ENCODE measurements at places on chromosomes 2 and 18. TPM values are rescaled to one million over a fixed set of nuclear protein-coding genes. Genes with fewer than 3 reads are reported as not detected.

The GPR35 gene
- total RNA-seq: 0.74 TPM

- peak; percentile 83 for DNase-seq
These were observed 87.3 kb downstream of the ACAA2 start for GRCh38 chr18:49725809-49726674.

GRCh38 chr2:197309691-197310231 lies 819 bp downstream of the ANKRD44 start:
- peak; percentile 66 for DNase-seq

- no peak for DNase-seq
These were observed 18.1 kb upstream of the SLC4A5 start for GRCh38 chr2:74361327-74361726.

The NPAS2 gene
- total RNA-seq: 0.59 TPM

DNA sequence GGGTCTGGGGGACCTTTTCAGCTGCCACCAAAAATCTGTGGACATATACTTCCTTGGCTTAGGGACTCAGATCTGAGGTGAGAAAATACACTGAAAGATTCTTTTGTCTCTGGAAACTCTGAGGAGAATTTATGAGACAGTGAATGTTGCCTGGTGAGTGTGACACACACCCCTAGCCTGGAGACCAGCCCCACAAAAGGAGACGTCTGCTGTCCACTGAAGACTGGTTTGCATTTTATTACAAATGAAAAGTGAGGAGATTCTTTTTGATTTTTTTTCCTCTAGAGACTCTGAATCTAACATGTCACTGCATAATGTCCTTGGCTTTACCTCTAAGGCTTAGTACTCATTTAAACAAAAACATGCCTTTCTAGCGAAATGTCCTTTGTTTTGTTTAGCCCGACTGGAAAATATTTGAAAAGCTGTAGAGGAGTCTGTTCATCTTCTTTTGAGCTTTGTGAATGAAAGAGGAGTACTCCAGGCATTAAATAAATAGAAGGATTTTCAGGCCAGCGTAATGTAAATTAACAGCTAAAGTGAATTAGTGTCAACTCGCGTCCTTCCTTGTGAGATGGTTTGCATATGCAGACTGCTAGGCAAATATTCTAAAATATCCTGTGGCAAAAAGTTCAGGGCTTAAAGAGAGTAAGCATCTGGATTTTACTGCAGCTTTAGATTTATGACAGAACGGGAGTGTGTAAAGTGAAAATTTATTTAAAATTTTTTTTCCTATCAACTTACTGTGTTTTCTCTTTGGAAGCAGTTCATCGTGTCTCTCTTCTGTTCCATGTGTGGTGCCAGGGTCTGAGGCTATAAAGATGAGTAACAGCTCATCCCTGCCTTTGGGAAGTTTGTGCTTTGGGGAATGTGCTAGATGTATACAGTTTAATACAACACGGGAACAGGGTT lies 125.4 kb downstream of the VWA3B start:
- peak; percentile 49 for DNase-seq

The CENPA gene
- total RNA-seq: 42.8 TPM

GRCh38 chr2:70450641-70451250 lies 102.9 kb downstream of the TGFA start:
- no peak for DNase-seq
